CD4-positive, alpha-beta T cell (primary cell): ENCODE measurements at places on chromosomes 12 and 14.
A peak's percentile ranks its signal among the peaks of the same experiment; 100 is the strongest.

GRCh38 chr14:25136811-25137210 is 86.9 kb upstream of the STXBP6 start:
- no peak for DNase-seq

GRCh38 chr14:87170179-87170578 is 822.8 kb downstream of the GALC start:
- no peak for DNase-seq

GRCh38 chr14:75738192-75738591 is 77.1 kb downstream of the TTLL5 start:
- DNase-seq, result no peak

- no peak for DNase-seq
Observed at GRCh38 chr12:58588770-58589169, 331.5 kb downstream of the LRIG3 start.

DNA sequence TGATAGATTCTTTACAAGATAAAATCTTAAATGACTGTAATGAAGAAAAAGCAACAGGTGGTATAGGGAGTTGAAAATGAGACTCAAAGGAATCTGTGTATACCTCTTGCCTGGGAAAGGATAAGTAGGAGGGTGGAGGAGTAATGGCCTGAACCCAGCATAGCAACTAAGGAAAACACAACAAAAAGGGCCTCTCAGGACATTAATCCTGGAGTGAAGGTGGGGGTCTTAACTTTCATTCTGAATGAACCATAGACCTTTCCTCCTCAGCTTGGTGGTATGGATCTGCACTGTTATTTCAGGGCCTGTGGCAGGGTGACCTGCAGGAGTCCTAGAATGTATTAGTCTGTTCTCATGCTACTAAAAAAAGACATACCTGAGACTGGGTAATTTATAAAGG is 185.6 kb downstream of the AKAP6 start:
- no peak for DNase-seq

DNA sequence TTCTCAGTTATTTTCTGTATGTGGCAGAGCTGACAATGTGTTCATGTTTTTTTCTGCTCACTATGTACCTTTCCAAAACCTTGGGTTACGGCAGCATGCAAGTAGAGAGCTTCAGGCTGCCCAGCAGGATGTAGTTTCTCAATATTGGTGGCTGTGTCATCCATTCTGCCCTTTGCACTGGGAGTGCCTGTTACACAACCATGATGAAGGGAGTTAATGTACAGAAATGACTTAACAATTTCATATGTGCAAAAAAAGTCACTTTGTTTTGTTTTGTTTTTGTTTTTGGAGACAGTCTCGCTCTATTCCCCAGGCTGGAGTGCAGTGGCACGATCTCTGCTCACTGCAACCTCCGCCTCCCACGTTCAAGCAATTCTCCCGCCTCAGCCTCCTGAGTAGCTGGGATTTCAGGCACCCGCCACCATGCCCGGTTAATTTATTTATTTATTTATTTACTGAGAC is 6.1 kb upstream of the CNIH1 start:
- DNase-seq, result peak; percentile 60

GRCh38 chr14:54901380-54902142 is 1.1 kb downstream of the GCH1 start:
- DNase-seq, result no peak

- no peak for DNase-seq
Observed at GRCh38 chr12:48151103-48151771, 6.1 kb downstream of the ASB8 start.

DNA sequence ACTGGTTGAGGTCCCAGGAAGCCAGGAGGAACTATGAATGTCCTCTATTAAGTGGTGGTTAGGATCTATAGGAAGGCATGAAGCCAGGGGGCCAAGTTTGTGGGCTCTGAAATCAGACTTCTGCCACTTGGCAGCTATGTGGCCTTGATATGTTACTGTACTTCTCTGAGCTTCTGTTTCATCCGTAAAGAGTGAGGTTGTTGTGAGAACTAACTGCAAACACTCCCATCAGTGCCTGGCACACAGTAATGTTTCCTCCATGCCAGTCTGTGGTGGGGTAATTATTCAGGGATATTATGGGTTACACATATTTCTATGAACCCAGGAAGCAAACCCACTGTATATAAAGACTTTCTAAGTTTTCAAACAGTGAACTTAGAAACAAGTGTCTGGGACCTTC is 57.4 kb downstream of the PLXNC1 start:
- DNase-seq, result no peak

DNA sequence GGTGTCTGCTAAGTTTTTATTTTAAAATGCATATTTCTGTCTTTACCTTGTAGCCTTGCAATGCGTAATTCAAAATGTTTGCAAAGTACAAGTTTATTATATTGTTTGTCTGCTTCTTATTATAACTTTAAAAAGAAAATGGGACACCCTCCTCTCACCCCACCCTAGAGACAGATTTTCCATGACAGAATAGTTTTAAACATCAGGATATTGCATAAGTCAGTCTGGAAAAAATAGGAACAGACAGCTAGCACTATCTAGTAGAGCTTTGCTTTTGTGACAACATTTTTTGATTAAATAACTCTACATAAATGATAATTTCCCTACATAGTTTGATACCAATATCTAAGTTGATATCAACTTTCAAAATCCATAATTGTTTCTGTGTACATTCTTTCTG is 71.3 kb downstream of the PDE3A start:
- DNase-seq, result no peak

DNA sequence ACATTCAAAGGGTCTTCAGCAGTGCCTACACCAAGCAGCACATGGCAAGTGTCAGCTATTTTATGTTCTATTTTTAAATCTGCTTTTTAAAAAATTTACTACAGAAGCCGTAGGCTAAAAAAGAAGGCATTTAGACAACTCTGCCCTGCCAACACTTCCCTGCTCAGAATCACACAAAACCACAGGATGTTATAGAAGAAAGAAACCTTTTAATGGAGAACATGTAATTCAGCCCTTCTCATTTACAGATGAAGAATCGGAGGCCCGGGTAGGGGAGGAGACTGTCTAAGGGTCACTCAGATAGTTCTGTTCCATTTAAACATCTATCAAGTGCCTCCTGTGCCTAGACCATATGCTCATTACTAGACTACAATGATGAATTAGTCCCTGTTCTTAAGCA is 171.8 kb upstream of the NTF3 start:
- no peak for DNase-seq

DNA sequence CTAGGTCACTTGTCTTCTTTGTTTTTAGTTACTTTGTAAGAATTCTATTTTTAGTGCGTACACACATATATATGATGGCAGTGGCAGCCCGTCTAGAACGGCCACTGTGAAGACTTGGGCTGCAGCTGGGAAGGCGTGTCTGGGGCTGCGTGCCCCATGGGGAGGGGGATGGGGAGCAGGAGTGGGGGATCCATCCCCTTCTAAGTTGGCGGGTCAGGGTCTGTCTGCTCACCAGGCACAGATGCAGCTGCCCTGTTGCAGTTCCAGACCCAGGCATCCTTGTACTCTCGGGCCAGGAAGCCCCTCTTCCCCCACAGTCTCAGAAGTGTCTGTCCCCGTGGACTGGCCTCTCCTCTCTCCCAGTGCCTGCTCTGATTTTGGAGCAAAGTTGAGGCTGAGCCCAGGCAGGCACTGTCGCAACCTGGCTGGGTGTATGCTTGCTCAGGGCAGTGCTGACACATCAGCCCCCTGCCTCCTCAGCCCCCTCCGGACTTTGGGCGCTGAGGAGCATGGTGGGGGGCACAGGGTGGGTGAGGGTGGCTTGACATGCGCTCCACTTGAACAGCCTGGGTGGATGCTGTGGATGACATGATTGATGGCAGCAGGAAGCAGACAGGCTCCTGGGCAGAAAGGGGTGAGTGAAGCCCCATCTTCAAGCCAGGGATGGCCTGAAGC is 271.2 kb upstream of the NAV3 start:
- DNase-seq, result no peak

GRCh38 chr14:102825307-102826095 is 48.3 kb downstream of the TRAF3 start:
- no peak for DNase-seq

DNA sequence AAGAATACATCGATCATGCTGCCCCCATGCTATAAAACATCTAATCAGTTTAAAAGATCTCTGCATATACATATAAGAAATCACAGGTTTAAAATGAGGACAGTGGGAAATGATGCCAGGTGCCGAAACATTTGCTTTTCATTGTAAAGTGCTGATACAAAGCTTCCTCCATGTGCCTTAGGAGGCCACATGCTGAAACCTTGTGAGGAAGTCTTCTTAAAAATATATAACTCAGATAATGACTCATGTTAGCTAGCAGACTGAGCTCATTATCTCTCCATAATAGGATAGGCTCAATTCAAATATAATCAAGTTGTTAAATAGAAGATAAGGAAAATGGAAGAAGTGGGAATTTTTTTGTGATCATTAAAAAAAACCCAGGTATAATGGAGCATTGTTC is 65.9 kb downstream of the RFX4 start:
- DNase-seq, result no peak

- DNase-seq, result peak; percentile 42
Observed at GRCh38 chr12:54378796-54379397, 5.6 kb downstream of the ZNF385A start.

- no peak for DNase-seq
Observed at GRCh38 chr14:74754899-74755298, 8.2 kb upstream of the YLPM1 start.

- peak; percentile 35 for DNase-seq
Observed at GRCh38 chr12:94140556-94140955, 7.8 kb upstream of the PLXNC1 start.

- DNase-seq, result peak; percentile 12
Observed at GRCh38 chr12:58443273-58443980, 476.9 kb downstream of the LRIG3 start.

DNA sequence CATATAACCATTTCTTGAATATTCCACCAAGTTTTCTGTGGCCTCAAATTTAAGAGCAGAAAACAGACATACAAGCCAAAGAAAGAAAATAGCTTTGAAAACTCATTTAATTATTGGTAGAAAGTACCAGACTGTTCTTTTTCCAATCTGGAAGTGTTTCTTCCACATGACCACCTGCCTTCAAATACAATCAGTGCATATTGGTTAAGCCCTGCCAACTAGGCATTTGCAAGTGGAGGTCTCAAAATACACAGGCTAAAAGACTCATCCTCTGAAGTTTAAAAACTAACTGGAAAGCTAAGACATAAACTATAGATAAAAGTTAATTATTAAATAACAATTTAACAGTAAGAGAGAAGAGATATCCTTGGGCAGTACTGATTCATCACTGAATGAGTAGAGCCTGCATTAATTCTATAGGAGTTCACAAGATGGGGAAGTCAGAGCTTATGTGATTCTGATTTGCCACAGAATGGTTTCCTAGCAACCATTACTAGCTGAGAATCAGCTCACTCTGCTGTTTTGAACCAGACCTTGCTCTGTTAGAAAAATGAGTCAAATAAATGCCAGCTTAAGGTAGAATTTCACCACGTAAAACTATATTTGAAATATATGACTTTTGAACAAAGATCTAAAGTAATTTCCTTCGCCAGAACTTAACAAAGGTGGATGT is 433.8 kb downstream of the FUT8 start:
- DNase-seq, result no peak

DNA sequence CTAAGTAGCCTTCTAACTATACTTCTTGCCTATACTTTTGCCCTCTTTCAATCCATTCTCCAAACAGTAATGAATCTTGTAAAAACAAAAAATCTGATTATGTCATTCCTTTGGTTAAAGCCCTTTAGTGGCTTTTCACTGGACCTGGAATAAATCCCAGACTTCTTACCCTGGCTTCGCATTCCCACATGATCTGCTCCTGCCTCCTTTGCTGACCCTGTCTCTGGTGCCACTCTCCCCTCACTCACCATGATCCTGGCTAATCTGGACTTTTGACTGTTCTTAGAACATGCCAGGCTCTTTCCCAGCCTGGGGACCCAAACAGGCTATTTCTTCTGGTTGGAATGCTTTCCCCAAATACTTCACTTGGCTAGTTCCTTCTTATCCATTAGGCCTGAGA is 7.9 kb downstream of the MIA2 start:
- DNase-seq, result no peak

DNA sequence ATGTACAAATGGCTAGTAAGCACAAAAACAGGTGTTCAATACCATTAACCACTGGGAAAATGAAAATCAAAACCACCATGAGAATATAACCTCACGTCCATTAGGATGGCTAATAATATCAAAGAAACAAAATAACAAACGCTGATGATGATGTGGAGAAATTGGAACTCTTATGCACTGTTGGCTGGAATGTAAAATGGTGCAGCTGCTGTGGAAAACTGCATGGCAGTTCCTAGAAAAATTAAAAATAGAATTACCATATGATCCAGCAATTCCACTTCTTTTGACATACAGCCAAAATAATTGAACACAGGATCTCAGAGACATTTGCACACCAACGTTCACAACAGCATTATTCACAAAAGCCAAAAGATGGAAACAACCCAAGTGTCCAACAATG is 51.5 kb downstream of the TMPRSS12 start:
- no peak for DNase-seq

DNA sequence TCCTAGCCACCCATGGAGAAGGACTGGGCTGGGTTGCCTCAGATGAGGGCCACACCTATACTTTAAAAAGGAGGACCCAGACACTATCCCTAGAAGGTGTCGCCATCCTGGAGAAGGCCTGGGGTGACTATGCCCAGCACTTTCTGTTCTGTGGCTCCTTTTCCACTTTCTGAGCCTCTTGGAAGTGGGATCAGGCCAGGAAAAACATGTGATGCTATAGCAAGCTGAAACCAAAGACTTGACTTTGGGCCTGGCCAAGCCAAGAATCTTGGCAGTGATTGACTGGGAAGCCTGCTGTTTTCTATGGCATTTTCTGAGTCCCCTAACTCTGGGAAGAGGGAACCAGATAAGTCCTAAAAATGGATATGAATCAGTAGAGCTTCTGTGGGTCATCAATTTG is 332.3 kb downstream of the ZFP36L1 start:
- DNase-seq, result no peak

- DNase-seq, result no peak
Observed at GRCh38 chr14:76395161-76395560, 19.2 kb downstream of the ESRRB start.

DNA sequence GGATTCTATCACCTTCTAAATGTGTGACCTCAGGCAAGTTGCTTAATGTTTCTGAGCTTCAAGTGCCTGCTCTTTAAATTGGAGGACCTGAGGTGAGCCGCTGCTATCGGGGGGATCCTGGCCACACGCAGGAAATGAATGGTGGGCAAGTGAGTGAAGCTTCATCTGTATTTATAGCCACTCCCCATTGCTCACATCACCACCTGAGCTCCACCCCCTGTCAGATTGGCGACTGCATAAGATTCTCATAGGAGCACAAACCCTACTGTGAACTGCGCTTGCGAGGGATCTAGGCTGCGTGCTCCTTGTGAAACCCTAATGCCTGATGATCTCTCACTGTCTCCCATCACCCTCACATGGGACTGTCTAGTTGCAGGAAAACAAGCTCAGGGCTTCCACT is 158.6 kb upstream of the CCND2 start:
- no peak for DNase-seq
